ENCODE measurements at places on chromosomes 11 and 22.

- no peak for DNase-seq
These were observed 35.7 kb upstream of the GAB2 start for GRCh38 chr11:78453140-78453935.

DNA sequence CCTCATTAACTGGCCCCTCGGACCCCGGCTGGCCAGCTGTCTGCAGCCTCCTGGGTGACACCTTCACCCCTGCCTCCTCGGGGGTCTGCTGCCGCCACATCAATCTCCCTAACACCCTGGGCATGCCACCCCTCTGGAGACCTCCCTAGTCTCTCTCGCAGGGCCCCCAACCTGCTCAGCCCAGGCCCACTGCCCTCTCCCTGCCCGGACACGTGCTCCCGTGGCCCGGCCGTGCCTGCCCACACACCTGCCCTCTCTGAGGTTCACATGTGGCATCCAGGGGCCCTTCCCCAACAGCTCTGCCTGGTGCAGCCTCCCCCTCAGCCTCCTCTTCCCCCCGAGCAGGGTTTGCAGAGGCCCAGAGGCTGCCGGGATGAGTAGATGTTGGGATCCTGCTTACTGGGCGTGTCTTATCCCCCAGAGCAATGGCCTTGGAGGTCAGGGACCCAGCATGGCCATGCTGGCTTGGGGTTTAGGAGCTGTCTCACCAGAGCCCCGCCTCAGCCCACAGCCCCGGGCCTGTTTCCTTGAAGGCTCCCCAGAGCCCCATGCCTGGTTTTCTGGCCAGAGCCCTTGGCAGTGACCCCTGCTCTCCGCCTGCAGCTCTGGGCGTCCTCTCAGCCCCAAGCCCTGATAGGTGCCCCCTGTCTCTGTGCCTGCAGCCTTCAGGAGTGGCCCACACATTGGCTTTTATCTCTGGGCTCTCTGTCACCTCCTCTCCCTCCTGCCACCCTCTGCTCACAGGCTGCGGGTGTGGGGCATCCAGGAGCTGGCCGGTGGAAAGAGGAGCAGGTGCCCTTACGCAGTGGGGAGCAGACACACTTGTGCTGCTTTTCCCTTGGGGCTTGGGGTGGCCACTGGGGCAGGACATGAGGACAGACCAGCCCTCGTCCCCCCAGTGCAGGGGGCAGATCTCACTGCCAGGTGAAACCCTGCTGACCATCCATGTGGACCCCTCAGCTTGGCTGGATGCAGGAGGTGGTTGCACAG lies 25.7 kb upstream of the SEPTIN5 start:
- no peak for DNase-seq

- no peak for DNase-seq
These were observed 103.1 kb downstream of the NAT10 start for GRCh38 chr11:34208266-34209135.

DNA sequence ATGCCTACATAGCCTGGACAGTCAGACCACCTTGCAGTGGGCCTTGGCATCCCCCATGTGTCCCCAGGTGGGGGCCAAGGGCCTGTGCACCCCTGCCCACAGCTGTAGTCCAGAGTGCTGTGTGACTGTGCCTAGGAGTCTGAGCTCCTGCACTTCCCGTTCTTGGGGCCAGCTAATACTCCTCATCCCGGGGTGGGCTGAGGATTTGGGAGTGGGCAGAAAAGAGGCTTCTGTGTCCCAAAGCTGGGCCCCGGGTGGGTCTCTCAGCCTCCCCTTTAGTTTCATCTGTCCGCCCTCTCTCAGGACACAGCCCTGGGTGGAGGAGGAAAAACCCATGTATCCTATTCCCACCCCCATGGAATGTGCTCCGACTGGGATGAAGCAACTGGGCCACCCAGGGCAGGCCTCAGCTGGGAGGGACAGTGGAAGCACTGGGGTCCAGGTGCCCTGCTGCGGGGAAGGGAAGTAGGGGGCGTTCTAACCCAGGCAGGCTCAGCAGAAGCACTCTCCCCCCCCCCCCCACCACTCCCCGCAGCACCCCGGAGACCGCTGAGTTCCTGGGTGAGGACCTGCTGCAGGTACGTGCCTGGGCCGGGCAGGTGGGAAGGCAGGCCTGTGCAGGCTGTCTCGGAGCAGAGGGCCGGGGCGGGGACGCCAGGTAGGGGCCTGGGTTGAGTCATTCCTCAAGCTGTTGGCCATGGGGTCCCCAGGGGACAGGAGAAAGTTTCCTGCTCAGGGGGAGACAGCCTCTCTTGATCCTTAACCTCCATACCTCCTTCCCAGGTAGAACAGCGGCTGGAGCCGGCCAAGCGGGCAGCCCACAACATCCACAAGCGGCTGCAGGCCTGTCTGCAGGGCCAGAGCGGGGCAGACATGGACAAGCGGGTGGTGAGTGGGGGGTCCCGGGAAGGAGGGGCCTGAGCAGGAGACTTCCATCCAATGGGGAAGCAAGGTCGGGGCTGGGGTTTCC lies 1.4 kb downstream of the SH3BP1 start:
- no peak for DNase-seq

DNA sequence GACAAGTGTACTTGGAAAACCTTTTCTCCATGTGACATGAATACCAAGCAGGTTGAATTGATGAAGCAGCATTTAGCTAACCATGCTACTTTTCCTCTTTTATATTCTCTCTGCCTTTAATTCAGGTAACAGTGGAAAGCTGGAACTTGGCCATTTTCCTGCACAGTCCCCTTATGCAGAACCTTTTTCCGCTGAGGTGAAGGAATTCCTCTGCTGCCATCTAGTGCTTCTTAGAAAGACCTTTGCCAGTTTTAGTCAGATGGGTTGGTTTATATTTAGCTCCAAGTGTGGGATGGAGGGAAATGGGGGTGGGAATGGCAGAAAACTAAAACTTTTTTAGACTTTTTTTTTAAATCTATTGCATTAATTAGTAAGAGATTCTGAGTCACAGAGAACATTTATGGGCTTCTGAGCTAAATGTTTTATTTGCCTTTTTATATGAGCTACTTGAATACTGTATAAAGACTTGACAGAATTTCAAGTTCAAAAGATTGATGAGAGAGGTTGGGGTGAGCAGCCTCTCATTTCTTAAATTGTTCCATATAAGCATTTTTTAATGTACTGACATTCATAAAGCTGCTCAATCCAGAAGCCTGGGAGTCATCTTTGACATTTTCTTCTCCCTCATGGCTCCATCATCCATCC lies 153.9 kb upstream of the ZC3H12C start:
- peak; percentile 89 for DNase-seq

- no peak for DNase-seq
These were observed 35.0 kb downstream of the PPFIBP2 start for GRCh38 chr11:7548659-7549274.

- no peak for DNase-seq
These were observed 9.7 kb upstream of the SOX10 start for GRCh38 chr22:37994049-37994448.
